Stimulated activated CD8-positive, alpha-beta memory T cell treated with anti-CD3 and anti-CD28 coated beads, Interleukin-7, amount 100 ng/mL, for 1 hour (primary cell): ENCODE measurements at places on chromosomes 3 and 15.

DNA sequence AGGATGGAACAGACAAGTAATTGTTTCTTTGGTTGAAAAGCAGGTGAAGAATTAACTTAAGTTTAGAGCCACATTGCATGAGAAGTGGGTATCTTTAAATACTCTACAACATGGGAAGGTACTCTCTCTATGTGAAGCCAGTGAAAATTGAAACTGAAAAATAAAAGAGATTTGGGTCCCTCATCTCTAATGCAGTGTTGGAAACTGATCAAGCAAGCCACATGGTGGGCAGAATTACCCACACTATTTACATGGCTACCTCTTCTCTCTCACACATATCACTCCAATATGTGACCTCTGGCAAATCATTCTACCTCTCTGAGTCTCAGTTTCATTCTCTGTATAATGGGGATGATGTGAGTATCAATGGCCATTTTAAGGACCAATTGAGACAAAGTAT, 339.0 kb downstream of the IL5RA start:
- DNase-seq, result no peak

DNA sequence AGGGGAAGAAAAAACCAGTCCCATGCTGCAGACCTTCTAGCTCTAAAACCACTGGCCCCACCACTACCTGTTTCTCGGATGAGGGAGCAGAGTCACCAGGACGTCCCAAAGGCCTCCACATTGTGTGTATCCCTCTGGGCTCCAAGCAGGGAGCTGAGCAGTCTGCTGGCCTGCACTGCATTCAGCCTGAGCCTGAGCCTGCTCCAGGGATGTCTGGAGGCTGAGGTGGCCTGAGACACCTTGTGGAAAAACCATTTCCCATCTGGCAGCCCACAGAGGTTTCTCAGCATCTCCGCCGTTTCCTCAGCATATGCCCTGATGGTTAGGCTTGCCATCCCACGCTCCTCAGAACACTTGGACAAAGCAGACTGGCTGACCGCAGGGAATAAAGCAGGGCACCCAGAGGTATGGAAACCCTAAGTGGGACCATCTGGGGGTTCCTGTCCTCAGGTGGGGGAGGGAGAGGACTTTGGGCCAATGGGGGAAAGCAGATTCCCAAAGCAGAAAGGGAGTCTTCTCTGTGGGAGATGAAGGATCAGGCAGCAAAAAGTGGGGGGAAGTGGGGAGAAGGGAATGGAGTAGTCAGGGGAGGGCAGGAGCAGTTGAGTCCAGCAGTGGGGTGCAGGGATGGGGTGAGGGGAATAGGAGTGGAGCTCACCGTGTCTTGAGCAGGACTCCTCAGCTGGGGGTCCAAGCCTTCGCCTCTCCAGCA, at the start of gene CILP:
Gene CILP (minus strand): TSS at position 704 of the 712 bp plus-strand sequence. CDS start 1,718 bp downstream, outside the sequence.
- no peak for DNase-seq

GRCh38 chr3:124639406-124640237, 90.6 kb upstream of the UMPS start:
- DNase-seq, result no peak

DNA sequence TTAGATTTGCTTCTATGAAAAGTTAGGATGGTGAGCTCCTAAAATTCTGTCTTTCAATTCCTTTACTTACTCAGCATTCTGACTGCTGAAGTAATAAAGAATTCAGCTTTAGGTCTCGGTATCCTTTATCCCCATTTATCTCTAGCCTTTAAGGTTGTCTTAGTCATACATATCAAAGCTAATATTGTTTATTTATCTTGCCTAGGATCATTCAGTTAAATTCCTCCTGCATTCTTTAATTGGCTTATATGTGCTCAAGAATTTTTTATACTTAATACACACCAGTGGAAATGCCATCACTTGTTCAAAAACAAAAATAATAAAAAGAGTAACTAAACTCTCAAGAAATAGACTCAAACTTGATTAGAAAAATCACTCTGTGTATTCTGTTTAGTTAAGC, 507.0 kb downstream of the ZPLD1 start:
- no peak for DNase-seq

DNA sequence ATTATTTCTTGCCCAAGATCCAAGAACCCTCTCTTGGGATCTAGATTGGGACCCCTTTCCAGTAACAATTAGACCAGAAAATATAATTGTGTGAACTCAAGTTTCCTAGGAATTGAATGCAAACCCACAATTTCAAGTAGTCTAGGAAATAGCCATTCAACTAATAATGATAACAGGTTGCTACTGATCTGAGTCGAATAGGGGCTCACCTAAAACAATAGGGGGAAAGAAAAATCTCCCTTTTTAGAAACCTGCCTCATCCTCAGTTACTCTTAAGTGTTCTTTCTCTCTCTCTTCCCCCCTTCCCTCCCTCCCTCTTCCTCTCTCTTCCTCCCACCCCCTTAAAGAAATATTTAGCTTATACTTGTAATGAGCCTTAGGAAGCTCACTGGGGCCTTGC, 555.3 kb downstream of the IGSF11 start:
- no peak for DNase-seq

GRCh38 chr3:160253298-160253697, 28.1 kb downstream of the C3orf80 start:
- no peak for DNase-seq
